Inflammatory macrophage treated with lipopolysaccharide for 4 hours (primary cell): ENCODE measurements at places on chromosomes 11 and 22.

- DNase-seq, result no peak
Observed at GRCh38 chr22:24430431-24431308, 3.3 kb downstream of the ADORA2A start.

DNA sequence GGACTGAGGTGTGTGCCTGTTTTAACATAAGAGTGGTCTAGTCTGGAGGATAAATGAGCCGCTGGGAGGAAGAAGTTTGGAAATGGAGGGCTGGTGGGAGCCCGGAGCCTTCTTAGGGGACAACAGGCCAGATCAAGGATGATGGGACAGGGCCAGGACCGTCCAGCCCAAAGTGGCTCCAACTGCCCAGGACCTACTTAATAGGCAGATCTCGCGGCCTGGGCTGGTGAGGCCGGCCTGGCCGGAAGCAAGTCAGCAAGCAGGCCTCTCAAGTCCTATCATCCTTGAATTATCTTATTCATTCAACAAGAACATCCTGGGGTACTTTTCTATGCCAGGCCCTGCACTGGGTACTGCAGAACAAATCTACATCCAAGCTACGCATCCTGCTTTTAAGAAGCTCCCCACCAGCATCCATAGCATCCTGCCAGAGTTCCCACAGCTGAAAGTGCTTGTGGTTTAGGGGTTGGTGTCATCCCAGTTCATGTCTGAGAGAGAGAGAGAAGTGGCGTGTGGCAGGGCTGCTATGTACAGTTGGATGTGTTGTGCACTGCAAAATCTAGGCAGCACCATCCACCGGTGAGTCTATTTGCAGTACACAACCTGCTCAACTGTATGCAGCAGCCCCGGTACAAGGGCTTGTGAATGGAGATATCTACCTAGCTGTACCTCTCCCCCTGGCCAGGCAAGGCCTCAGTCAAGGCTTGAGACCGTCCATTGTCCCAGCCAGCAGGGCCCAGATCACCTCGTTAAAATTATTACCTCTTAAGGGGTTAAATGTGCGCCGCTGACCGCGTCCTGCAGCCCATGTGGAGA is 82.1 kb downstream of the FBLN1 start:
- DNase-seq, result no peak

DNA sequence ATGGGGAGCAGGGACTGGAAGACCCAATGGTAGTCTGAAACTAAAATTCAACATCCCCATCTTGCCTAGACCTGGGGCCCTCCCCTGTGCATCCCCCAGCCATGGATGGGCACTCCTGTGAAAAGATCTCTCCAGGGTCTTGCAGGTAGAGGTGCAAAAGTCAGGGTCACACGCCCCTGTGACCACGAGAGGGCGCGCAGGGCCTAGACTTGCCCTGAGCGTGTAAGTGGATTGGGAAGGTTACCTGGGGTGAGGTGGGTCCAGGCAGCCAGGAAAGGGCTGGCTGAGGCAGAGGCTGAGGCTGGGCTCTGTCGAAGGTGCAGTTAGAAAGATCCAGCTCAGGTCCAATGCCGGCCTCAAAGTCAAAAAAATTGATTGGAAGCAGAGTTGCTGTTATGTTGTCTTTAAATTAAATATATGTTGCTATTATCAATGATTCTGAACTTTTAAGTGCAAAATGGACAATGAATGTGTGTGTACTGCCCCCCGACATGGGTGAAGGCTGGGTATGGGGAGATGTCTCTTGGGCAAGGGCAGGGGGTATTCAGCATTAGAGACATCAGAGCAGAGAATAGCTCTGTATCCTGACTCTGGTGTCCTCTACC is 4.8 kb upstream of the POU2F3 start:
- DNase-seq, result peak; percentile 27

DNA sequence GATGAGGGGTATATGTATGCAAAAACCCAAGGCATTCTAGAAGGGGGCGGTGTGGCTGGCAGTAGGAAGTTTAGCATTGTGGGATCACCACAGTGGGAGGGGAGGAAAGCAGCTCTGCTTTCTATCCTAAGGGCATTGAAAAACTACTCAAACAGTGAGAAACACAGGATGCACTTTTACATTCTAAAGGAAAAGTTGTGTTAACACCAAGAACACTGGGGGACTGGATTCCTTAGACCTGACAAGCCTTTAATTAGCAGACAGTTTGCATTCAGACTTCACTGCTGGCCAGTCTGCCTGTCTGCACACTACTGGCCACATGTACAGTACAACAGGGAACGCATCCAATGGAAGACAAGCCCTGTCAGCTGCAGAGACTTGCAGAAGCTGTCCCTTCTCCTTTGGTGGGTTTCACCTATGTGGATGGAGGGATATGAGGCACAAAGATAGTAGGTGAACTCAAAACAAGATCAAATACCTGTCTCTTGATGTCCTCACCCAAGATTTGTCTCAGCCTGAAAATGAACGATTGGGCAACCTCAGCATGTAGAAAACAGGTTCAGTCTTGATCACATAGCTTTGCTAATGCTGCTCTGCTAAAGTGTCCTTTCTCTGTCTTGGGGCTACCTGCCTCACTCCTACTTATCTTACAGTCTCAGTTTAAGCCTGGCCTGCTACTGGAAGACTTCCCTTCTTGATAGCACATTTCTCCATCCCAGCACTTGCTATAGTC is 64.8 kb downstream of the TENM4 start:
- no peak for DNase-seq

DNA sequence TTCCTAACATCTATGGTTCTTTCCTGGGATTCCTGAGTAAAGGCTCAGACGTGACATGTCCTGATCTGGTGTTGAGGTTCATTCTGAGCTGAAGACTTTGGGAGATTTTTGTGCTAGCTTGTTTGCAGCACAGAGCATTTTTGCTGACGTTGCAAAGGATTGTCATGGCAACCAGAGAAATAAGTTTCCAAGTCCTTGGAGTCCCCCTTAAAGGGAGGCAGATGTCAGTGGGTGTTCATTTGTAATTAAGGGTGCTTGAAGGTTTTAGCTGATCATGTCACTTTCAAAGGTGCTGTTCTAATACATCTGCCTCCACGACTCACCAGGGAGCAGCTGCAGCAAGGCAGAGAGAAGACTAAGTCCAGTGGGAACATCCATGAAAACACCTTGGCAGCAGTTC is 5.4 kb upstream of the SYN3 start:
- DNase-seq, result no peak

DNA sequence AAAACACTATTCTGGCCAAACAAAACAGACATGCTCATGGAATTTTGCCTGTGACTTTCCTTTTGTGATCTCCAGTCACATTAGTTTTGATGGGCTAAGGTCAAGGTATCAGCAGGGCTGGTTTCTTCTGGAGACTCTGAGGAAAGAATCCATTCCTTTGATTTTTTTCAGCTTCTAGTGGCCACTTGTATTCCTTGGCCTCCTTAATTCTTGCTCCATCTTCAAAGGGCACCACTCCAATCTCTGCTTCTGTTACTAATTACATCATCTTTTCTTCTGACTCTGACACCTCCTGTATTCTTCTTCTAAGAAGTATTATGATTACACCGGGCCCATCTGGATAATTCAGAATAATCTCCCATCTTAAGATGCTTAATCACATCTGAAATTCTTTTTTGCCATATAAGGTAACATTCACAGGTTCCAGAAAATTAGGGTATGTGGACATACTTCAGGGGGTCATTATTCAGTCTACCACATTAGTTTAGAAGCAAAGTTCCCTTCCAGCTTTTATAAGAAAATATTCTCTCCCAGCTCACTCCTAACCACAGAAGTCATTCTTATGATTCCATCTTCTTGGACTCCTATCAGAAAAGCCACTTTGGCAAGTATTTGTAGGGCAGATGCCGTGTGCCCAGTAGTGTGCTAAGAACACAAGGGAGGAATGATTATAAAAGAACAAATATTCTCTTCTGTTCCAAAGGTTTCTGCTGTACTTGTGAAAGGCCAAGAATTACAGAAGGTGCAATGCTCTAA is 56.4 kb upstream of the FSHB start:
- DNase-seq, result no peak

DNA sequence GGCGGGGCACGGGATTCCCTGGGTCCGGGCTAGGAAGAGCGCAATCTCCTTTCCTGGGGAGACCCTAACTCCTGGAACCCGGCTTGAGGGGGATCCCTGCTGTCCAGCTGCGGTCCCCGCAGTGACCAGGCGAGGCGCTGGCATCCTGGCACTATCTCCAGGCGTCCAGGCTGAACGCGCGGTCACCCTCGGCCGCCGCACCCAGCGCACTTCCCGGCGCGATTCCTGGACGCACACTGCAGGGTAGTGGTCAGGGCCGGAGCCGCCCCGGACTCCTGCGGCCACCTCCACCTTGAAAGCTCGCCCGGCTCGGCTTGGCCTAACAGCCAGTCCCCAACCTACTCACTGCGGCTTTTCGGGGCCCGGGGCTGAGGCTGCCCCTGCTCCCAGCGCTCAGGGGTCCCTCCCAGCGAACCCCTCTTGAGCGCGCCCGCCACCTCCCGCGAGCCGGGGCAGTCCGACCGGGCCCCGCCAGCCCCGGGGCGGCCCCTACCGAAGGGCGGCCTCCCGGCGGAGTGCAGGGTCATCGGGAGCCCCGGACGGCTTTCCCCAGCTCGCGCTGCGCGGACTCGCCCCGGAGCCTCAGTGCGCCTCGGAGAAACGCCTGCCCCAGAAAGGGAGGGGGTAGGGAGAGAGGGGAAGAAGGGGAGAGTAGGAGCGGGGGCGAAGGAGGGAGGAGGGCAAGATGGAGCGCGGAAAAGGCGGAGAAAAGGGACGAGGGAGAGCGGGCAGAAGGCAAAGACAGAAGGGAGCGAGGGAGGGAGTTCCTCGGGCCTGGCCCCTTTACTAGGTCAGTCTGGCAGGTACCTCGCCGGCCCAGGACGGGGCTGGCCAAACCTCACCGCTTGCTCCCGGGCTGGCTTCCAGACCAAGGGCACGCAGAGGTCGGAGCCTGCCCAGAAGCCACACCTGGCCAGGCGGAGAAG is 1.0 kb downstream of the POU2AF3 start:
- DNase-seq, result peak; percentile 4
